ENCODE measurements at places on chromosomes 3 and 15. TPM values are rescaled to one million over a fixed set of nuclear protein-coding genes. Genes with fewer than 3 reads are reported as not detected.

Gene GOLGA6L4
- 21.1 TPM for polyA plus RNA-seq

Gene C3orf22
- polyA plus RNA-seq = 0.06 TPM

Gene SPTSSB
- polyA plus RNA-seq = 10.1 TPM

Gene GATM
- 304 TPM for polyA plus RNA-seq

Gene RARB
- 47.0 TPM for polyA plus RNA-seq

Gene DUOXA2
- not detected for polyA plus RNA-seq

Gene ATP11B
- 54.8 TPM for polyA plus RNA-seq

Gene MME
- polyA plus RNA-seq = 468 TPM

DNA sequence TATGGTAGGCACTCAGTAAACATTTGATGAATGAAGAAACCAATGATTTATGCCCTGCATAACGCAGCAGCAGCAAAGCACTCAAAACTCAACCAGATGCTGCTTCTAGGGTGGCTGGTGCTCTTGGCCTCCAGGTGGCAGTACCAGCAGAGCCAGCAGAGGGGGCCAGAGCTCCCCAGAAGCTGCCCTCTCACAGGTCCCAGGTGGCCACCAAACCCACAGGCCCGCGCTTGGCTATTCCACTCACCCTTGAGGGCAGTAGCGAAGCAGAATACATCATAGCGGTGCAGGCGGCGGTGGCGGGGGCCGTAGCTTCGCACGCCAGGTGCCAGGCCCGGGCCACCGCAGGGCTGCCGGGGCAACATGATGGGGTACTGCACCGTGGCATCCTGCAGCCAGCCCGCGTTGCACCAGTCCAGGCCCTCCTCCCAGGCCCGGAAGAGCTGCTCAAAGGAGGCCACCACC, 16.6 kb downstream of the HAPLN3 start:
- no peak for DNase-seq

DNA sequence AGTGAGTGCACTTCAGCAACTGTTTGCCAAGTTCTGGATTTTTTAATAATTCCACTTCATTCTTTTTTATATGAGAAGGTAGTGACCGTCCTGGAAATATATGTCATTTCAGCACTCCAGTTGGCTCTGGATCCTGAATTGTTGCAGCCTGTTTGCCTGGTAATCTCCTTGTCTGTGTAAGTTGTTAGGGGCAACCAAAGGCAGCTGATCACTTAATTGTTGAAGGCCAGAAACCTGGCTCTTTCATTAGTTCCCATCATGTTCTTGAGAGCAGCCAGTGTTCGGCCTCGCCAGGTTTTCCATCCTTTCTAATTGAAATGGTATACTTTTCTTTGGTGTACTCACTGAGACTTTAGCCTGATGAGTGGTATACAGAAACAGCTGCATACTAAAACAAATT, 168.6 kb downstream of the SOX2 start:
- DNase-seq = no peak

DNA sequence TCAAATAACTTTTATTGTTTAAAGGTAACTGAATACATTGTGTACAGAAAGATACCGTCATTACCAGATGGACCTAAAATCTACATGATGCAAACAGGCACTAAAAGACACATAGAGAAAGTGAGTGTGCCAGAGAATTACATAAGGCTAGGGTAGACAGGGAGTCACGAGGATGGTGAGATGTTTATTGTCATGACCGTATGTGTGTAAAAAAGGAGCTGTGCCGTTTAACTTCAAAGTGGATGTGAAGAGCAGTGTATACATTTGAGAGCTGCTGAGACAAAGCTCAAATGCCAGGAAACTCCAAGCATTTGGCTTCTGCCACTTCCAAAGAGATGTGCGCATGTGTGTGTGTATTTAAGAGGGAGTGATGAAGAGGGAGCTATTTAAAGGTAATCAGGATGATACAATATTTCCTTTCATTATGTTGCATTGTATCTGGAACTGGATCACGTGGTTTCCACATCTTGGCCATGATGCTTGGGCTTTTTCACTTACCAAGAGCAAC, 51.4 kb upstream of the IGF1R start:
- no peak for DNase-seq

- no peak for DNase-seq
Measured at GRCh38 chr15:89841306-89841705, 26.7 kb upstream of the ANPEP start.

- DNase-seq = no peak
Measured at GRCh38 chr3:56980798-56981390, 79.6 kb upstream of the SPATA12 start.

- no peak for DNase-seq
Measured at GRCh38 chr15:84604826-84605553, 4.2 kb downstream of the ZSCAN2 start.

DNA sequence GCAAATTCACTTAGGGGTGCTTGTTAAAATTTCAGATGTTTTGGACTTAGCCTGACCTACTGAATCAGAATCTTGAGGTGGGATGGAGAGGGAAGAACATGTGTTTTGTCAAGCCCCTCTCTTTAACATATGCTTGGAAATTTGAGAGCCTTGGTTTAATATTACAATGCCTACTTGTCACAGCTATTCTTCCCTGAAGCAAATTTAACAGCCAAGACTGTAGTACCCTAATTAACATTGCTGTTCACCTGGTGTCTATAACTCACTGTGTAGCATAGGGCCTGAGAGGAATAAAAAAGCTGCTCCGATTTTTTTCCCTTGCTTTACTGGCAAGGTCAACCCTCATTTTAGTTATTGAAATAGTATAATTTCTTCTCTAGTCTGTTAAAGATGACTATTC, 880.1 kb downstream of the CADM2 start:
- no peak for DNase-seq

- no peak for DNase-seq
Measured at GRCh38 chr3:143585720-143586456, 262.4 kb downstream of the SLC9A9 start.

DNA sequence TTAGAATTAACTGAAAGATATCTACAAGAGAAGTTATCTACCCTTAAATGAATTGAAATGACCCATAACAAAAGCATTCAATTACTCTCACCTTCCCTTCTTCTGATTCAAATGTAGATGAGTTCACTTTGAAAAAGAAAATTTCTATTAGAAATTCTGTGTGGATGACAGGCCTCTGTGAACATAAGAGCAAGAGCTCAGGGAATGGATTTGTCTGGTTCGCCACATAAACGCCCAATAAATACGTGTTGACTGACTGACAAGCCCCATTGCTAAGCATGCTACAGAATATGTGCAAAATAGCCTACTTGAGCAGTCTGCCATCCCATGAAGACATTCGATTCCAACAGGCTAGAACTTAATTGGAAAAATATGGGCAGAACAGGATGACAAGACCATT, 315.9 kb downstream of the MECOM start:
- no peak for DNase-seq

GRCh38 chr3:60703956-60704736, 547.1 kb downstream of the FHIT start:
- no peak for DNase-seq

DNA sequence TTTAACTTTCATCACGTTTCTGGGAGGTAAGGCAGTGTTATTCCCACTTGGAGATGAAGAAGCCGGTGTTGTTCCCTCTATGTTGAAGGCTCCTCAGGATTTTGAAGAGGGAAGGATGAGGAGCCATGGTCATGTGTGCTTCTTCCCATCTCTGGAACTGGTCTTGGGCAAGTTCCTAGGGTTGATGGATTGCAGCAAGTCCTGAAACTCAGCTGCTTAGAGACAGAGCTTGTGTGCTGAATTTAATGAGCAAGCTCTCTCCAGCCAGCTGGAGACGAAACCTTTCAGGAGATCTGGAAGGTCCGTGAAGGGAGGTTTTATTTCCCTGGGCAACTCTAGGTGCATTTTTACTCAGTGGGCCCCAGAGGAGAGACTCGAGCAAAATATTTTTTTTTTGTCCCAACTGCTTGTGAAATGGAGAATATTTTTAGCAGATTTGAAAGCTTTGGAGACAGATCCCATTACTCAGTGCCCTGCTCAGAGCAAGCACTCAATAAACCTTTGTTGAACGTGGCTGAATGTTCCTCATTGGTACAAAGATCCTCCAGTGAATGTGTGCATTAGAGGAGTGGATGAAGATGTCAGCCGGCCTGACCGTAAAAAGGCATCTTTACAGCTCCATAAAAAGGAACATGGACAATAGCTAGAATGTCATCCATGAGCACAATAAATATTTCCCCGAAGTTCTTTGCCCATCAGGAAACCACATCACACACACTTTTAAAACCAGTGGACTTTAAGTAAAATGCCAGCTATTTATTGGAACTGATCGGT, 55.6 kb upstream of the RGMA start:
- no peak for DNase-seq

GRCh38 chr3:180320631-180321030, 281.3 kb upstream of the TTC14 start:
- no peak for DNase-seq

DNA sequence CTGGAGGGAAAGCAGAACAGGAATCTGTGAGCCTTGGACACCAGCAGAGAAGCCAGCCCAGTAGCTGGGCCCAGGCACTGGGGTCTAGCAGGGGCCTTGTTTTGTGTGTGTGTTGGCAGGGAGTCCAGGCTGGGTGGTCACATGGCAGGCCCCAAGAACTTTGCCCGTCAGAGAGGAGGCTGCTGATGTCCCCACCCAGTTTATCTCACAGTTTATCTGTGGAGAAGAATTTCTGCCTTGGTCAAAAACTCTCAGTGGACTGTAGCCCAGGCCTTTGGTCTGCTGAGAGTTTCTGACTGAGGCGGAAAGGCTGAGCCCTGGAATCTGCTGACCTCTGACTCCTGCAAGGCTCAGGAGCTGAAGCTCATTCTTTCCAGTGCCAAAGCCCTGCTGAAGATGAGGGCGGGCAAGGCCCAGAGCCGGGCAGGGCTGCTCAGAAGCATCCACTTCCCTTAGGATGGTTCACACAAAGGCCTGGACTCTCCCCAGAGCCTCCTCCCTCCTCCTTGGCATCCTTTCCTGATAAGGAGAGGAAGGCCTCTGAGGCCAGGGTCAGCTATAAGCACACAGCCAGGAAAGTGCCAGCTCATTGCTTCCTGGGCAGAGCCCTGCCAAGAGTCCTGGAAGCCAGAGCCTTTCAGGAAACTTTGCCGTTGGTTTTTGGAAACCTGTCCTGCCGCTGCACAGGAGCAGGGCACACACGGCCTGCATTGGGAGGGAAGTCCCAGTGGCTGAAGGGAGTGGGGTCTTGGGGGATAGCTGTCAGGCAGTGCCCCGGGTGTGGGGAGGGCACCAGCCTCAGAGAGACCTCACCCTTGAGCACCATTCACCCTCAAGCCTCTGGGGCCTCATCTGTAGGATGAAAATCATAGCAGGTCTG, 37.2 kb upstream of the SLCO2A1 start:
- no peak for DNase-seq

DNA sequence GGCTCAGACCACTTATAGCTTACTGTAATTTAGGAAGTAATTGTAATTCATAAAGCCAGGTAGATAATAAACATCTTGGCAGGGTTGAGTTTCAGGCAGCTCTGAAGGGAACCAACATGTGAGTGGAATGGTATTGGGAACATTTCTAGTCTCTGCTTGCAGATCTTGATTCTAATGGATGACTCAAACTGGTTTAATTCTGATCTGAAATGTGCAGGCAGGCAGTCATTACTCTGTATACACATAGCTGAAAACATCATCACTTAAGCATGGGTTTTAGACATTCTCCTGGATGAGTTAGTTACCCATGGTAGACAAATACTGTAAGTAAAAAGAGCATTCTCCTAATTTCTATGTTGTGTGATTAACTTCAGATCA, 317.0 kb upstream of the TPRG1 start:
- DNase-seq = no peak

DNA sequence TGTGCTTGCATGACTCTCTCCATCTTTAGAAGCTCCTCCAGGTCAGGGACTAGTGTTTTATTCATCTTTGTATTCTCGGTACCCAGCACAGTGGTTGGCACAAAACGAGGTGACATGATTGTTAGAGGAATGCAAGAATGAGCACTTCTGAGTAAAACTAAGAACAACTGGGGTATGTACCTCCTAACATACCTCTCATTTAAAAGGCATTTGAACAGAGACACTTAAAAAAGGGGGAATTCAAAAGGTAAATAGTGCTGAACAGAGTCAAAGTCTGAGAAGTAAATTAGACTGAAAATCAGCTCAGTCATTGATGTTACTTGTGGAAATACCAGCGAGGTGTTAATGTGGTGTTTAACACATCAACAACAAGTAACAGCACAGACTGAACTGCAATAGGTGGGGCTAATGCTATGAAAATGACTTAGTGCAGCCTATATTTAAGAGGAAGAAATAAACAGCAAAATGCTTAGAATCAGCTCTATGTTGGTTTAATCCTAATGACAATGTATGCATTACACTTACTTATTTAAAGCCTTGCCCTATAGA, 102.4 kb downstream of the TMCO5A start:
- no peak for DNase-seq

DNA sequence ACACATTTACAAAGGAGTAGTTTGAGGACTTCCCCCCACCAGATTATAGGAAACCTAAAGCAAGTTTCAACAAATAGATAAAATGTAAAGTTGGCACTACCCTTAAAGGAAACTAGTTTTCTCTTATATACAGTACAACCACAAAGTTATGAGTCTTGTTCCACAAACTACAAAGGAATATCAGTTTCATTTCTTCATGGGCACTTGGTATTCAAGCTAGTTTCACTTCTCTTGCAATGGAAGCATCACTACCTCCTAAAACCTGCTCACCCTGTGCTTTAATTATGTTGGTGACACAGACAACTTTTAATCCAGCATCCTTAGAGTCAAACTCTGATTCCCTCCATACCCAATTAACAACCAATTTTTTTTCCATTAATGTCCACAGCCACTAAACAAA, 707.0 kb downstream of the ROBO2 start:
- no peak for DNase-seq

- DNase-seq = no peak
Measured at GRCh38 chr3:172167892-172168648, 128.7 kb downstream of the FNDC3B start.

DNA sequence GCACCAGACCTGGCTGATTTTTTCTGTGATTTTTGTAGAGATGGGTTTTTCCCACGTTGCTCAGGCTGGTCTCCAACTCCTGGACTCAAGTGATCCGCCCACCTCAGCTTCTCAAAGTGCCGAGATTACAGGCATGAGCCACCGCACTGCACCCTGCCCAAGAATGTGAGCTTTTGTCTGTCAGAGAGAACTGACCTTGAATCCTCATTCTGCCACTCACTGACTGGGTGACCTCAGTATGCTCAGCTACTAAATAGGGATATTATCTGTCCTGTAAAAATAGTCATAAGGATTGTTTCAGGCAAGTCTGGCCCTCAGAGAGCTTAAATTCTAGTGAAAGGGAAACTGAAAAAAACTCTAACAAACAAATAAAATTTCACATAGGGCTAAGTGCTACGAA, 2.1 kb upstream of the RFT1 start:
- DNase-seq = no peak

GRCh38 chr3:180433152-180433551, 168.8 kb upstream of the TTC14 start:
- no peak for DNase-seq

Data from right renal pelvis (tissue), 4 donors.